Effector CD4-positive, alpha-beta T cell (primary cell): ENCODE measurements at places on chromosomes 7 and 10.

- no peak for DNase-seq
Observed at GRCh38 chr7:2645274-2645868, 13.6 kb downstream of the TTYH3 start.

DNA sequence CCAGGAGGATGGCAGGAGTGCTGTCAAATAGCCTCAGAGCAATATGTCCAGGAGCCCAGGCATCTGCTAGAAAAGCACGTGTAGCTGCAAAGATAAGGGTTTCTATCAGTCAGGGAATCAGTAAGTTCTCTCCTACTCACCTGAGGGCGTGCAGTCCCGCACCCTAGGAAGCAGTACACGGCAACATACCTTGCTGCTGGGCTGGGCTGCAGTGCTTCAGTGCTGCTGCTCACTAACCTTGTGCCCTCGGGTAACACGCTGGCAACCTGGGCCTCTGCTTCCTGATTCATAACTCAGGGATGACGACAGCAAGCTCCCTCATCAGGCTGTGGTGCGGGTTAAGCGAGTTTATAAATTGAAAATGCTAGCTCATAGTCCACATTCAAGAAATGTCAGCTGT lies 29.5 kb upstream of the CCNY start:
- no peak for DNase-seq

DNA sequence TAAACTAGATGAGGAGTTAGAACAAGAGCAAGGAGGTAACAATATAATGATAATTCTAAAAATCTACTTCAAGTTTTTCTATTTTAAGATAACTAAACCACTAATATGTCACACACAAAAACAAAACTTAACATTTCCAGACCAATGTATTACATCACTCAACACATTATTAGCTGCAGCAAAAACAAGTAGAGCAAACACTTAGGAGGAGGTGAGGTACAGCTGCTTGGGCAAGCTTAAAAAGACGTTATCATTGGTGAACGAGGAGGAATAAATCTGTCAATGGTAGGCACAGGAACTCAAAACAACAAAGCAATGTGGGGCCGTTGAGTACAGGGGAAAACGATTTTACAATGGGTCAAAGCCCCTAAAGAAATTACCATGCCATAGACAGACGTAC lies 58.8 kb downstream of the EZH2 start:
- no peak for DNase-seq

GRCh38 chr7:23969443-23969842 lies 259.4 kb downstream of the STK31 start:
- DNase-seq: no peak

DNA sequence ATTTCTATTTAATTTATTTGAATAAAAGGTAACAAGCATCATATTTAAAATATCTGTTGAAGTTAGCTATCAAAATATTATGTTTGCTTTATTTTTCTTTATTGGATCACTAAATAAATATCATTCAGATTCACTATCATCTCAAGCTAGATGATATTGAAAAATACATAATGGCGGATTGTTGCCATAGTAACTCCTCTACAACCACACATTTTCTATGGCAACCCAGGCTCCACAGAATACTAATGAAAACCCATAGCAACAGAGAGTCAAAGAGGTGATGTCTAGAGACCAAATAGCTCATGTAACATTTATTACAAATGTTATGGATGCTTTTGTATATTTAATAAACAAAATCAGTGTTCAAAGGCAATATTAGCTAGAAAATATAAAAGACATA lies 148.9 kb upstream of the CDK1 start:
- DNase-seq: no peak

DNA sequence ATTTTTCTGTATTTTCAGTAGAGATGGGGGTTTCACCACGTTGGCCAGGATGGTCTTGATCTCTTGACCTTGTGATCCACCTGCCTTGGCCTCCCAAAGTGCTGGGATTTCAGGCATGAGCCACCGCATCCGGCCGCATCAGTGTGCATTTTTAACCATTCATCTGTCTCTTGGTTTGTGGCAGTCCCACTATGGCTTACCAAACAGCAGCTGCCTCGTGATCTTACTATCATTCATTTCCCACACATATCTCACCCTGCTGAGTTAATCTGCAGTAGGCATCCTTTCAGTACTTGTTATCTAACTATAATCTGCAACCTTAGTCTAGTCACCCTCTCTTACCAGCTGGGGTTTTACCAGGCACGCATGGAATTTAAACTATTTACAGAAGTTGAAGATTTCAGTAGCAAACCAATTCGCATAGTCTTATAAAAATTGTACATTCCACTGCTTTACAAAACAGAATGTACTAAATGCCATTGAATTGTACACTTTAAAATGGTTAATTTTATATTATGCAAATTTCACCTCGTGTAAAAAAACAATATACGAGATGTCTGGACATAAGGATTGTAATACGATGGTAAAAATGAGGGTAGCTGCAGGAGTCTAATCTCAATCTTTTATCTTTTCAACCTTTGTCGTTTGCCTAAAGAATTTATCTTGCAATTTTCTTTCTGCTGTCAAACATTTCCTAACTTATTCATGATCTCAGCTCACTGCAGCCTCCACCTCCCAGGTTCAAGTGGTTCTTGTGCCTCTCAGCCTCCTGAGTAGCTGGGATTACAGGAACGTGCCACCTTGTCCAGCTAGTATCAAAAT lies 4.6 kb upstream of the TBC1D12 start:
- DNase-seq: no peak

DNA sequence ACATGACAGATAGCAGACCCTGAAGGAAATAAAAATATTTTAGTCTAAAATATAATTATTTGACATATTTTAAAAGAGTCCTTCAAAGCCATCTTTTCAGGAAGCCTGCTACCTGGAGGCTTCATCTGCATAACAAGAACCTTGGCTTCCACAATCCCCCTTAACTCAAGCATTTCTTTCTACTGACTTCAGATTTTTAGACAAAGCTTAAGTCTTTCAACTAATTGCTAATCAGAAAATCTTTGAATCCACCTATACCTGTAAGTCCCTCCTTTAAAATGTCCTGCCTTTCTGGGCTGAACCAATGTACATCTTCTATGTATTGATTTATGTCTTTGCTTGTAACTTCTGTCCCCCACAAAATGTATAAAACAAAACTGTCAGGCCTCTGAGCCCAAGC lies 23.5 kb upstream of the PRF1 start:
- DNase-seq: no peak

DNA sequence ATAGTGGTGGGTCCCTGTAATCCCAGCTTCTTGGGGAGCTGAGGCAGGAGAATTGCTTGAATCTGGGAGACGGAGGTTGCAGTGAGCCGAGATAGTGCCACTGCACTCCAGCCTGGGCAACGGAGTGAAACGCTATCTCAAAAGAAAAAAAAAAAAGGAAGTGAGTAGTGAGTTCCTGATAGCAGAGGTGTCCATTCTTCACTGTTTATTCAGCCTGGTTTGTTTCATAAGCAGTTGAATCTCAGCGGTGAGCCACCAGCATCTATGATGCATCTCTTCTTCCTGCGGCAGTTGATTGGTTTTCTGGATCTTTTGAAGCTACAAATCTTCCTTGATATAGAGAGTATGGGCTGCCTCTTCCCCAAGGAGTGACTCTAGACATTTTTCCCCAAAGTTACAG lies 316.1 kb upstream of the MTPN start:
- DNase-seq: no peak

- DNase-seq: no peak
Observed at GRCh38 chr7:66376264-66376945, 171.3 kb downstream of the TPST1 start.

- DNase-seq: no peak
Observed at GRCh38 chr10:125692601-125693523, 9.9 kb upstream of the TEX36 start.

DNA sequence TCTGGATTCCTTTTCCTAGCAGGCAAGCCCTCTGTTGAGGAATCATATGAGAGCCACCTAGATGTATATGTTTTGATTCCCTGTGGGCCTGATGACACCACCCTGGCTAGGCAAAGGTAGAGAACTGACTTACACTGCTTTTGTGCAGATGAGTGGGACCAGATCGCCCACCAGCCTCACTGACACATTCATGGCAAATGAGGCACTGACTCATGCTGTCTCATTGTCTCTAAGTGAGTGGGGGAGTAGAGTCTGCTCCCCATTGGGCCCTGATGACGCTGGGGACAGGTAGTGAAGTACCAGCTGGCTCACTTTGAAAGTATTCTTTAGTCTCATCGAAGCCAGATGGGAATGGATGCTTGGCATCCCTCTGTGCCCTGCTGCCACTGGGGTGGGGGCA lies 326.3 kb downstream of the ABCA13 start:
- DNase-seq: no peak

GRCh38 chr10:88838766-88839350 lies 12.8 kb downstream of the ANKRD22 start:
- no peak for DNase-seq

DNA sequence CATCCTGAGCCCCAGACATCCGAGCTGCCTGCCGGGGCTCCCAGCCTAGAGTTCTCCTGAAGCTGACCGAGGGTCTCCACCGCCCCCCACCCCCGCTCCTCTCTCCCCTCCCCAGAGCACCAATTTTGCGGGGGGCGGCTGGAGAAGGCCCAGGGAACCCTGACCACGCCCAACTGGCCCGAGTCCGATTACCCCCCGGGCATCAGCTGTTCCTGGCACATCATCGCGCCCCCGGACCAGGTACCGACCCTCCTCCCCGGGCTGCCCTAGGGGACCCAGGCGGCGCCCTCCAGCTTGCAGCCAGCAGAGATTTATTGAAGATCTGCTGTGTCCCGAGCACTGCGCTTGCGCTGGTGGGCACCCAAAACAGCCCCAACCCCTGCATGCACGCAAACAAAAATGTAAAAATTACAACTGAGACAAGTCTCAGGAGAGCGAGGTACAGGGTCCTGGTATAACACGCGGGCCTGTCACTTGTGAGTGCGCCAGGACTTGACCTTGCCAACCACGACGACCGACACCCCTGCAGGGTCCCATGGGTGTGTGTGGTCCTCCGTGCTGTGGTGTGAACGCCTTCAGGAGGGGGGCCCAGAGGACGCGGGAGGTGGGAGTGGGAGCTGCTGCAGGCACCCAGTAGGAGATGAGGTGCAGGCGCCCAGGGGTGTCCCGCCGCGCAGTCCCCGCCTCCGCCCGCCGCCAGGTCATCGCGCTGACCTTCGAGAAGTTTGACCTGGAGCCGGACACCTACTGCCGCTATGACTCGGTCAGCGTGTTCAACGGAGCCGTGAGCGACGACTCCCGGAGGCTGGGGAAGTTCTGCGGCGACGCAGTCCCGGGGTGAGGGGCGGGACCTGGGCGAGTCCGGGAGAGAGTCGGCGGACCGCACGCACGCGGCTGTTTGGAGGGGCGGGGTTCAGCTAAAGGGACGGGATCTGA lies 3.1 kb downstream of the PCOLCE start:
- no peak for DNase-seq

DNA sequence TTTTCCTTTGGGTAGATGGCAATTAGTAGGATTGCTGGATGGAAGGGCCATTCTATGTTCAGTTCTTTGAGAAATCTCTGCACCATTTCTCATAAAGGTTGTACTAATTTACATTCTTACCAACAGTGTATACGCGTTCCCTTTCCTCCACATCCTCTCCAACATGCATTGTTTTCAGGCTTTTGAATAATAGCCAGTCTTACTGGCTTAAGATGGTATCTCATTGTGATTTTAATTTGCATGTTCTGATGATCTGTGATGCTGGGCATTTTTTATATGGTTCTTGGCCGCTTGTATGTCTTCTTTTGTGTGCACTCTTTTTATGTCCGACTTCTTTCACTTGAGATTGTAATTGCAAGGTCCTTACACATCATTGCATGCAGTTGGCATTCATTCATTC lies 11.7 kb downstream of the CLIP2 start:
- no peak for DNase-seq

DNA sequence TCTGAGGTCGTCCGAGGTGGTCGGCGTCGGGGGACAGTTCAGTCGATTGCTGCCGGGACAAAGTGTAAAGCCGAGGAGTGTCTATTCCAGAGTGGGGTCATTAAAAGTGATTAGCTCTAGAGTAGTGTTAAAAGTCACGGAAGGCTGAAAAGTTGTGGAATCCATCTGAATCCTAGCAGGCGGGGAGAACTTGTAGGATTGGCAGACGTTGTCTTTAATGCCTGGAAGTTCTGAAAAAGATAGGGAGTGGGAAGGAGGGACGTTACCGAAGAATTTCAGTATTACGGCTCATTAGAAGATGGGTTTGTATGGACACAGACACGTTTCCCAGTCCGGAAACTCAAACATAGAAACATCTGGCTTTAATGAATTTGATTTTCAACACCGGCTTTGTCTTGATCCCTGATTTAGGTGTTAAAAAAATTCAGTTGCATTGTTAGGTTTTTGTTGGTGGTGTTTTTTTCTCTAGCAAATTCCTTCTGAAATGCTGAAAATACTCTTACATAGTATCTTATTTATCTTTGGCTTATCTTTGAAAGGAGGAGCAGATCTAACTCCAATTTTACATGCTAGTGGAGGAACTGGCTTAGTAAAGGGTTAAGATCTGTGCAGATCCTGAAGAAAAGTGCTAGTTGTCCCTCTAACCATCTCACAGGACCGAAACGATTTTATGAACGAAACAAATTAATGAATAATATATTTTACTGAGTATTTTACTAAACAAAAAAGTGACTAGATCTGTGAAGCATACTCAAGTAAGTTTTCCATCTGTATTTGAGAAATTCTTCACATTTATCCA lies 900 bp downstream of the MKLN1 start:
- no peak for DNase-seq

DNA sequence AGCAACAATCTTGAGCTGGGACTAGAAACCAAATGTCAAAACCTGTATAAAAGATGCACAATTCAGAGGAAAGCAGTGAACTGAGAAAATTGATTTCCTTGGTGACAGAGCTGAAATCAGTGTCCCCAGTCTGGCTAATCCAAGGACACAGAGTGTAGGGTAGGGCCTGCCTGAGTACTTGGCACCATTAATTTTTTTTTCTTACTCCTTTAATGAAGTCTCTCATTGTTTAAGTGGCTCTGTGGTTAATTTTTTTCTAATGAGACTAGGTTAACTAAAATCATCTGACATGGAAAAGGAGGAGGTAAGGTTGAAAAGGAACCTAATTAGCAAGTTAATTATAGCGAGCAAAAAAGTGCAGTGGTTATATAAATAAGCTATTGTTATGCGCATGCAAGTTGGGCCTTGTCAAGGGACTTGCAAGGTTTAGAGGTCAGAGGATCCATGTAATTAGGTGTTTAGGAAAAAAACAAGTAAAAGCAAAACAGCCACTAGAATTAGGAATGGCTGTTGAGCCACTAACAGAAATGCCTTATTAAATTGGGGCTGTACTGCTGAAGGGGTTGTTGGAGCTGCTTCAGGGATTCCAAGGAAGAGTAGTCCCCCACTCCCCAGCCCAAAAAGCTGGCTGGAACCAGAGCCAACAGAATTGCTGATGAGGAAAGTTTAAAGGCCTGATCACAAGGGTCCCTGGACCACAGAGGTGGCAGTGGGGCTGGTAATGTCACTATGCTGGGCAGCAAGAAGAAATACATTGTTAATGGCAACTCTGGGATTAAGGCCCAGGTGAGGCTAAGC lies 58.9 kb upstream of the STRIP2 start:
- no peak for DNase-seq

GRCh38 chr7:33048257-33048656 lies 14.3 kb downstream of the NT5C3A start:
- no peak for DNase-seq

- DNase-seq: no peak
Observed at GRCh38 chr7:117949232-117949631, 76.0 kb upstream of the CTTNBP2 start.

- DNase-seq: no peak
Observed at GRCh38 chr10:50275650-50276235, 24.4 kb upstream of the ASAH2 start.
